ENCODE measurements at places on chromosomes 12 and 14. TPM values are rescaled to one million over a fixed set of nuclear protein-coding genes. Genes with fewer than 3 reads are reported as not detected.

GRCh38 chr12:57904848-57905811, 36.2 kb upstream of the ATP23 start:
- DNase-seq: peak; percentile 68

DNA sequence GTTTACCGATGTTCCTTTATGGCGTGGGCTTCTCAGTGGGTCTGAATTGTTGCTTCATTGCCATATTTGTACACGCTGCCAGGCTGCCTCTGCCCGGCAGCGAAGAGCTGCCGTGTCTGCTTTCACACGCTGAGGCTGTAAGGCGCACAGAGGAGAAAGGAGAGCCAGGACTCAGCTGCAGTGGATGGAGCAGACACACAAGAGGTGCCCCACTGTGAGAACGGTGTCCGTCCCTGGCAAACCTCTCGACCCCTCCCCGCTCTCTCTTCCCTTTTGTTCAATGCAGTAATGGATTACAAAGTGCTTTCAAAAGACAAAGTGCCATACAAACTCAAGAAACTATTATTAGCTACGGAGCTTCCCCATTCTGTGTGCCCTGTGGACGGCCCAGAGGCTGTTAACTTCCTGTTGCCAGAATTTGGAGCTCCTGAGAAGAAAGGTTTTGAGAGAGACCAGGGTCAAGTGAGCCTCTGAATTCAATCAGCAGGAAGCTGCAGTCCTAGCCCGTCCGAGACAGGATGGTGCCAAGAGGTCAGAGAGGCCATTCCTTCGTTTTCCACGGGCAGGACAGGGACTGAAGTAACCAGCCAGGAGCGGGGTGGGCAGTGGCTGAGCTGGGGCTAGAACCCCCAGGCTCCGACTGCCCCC, 15.8 kb downstream of the CCND2 start:
- DNase-seq: peak; percentile 70

- DNase-seq: no peak
Observed at GRCh38 chr12:119008691-119009221, 27.4 kb downstream of the SRRM4 start.

DNA sequence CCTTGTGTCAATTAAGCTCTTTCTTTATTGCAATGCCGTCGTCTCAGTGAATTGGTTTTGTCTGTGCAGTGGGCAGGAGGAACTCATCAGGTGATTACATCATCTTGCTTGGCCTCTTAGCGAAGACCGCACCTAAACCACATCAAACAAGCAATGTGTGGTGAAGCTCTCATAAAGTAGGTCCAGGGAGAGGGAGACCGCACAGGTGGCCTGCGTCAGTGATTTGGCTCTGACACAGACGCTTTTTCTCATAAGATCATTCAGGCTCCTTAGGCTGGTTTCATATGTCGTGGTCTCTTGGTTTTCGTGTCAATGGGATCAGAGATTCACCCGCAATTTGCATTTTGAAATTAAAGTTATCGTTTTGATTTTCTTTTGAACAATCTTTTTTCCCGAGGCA, 6.7 kb upstream of the TESC start:
- no peak for DNase-seq

The OR10P1 gene
- total RNA-seq: not detected

The NANOG gene
- not detected for total RNA-seq

The CEBPE gene
- total RNA-seq: 0.81 TPM
